ENCODE measurements at places on chromosomes 16 and 17. TPM values are rescaled to one million over a fixed set of nuclear protein-coding genes. Genes with fewer than 3 reads are reported as not detected.

The HCRT gene
- total RNA-seq, result not detected

The KDM8 gene
- 11.8 TPM for total RNA-seq

The PIMREG gene
- 12.1 TPM for total RNA-seq

The SLC6A2 gene
- total RNA-seq, result 0.18 TPM

The EPX gene
- total RNA-seq, result not detected

The CORO1A gene
- 8.9 TPM for total RNA-seq

The NEUROD2 gene
- total RNA-seq, result 0.09 TPM

The RRAD gene
- 2.7 TPM for total RNA-seq

The SLFN14 gene
- total RNA-seq, result not detected

The PTX4 gene
- total RNA-seq, result not detected

The CDK5R1 gene
- total RNA-seq, result 4.8 TPM

The KCNJ18 gene
- total RNA-seq, result not detected

The MT1X gene
- total RNA-seq, result 6.8 TPM

The SLC52A1 gene
- 0.20 TPM for total RNA-seq

The MC1R gene
- 6.7 TPM for total RNA-seq

The TBC1D3H gene
- not detected for total RNA-seq

The SEC14L5 gene
- not detected for total RNA-seq

The XYLT1 gene
- total RNA-seq, result 11.8 TPM

The GPRC5C gene
- 44.2 TPM for total RNA-seq

The SLC16A6 gene
- total RNA-seq, result 0.89 TPM

The DNAH17 gene
- 0.14 TPM for total RNA-seq

The KCNH6 gene
- total RNA-seq, result not detected

The ZFPM1 gene
- total RNA-seq, result 51.1 TPM

The CLEC10A gene
- not detected for total RNA-seq

The NPIPB13 gene
- 37.1 TPM for total RNA-seq

The SUMO2 gene
- 565 TPM for total RNA-seq

The CCL1 gene
- total RNA-seq, result not detected

The ITGB4 gene
- total RNA-seq, result 112 TPM

All from mesothelial cell of epicardium (in vitro differentiated cells).